ENCODE measurements at places on chromosomes 2 and 18.

DNA sequence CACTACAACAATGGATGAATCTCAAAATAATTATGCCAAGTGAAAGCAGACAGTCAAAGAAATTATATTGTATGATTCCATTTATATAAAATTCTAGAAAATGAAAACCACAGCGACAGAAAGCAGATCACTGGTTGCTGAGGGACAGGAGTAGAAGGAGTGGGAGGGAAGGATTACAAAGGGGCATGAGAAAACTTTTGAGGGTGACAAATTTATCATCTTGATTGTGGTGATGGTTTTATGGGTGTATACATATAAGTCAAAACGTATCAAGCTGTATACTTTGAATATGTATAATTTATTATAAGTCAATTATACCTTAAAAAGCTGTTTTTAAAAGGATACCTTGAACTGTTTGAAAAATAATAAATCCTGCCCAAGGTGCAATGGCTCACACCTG lies 27.7 kb downstream of the ATF2 start:
- DNase-seq, result no peak

GRCh38 chr18:9354256-9354655 lies 19.7 kb downstream of the TWSG1 start:
- DNase-seq, result no peak

DNA sequence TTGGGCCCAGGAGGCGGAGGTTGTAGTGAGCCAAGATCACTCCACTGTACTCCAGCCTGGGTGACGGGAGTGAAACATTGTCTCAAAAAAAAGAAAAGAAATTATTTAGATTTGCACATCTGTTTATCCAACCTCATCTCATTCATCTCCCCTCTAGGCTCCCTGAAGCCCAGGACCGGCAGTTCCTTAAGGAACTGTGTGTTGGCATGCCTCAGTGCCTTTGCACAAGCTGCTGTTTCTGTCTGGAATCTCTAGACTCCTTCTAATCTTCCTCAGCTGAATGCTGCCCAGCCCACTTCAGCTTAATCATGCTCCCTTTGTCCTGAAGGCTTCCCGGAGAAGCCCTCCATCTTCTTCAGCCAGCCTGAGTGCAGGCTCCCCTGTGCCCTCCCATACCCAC lies 10.9 kb upstream of the RFX8 start:
- DNase-seq, result no peak

GRCh38 chr2:148721520-148721931 lies 77.0 kb downstream of the EPC2 start:
- no peak for DNase-seq

DNA sequence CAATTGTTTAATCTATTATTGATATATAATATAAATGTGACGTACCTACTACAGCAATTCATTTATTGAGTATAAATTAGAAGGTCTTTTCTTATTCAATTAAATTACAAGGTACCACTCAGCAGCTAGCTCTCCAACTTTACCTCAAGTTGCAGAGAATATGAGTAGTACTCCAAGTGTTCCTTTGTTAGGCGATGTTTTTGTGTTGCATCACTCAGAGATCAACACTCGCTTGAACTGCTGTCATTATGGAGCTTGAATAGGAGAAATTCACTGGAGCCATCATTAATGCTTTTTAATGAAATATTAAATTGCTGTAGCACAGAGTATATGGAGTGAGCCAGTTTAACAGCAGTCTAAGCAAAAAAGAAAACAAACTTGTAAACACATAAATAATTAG lies 320.0 kb downstream of the FSIP2 start:
- no peak for DNase-seq

- no peak for DNase-seq
Observed at GRCh38 chr2:144511937-144512336, 8.0 kb downstream of the ZEB2 start.

GRCh38 chr18:9743200-9744016 lies 35.3 kb downstream of the RAB31 start:
- DNase-seq, result no peak

- DNase-seq, result no peak
Observed at GRCh38 chr2:127674241-127675209, 805 bp downstream of the LIMS2 start.

- DNase-seq, result no peak
Observed at GRCh38 chr2:116491292-116491691, 1323.2 kb upstream of the DDX18 start.

DNA sequence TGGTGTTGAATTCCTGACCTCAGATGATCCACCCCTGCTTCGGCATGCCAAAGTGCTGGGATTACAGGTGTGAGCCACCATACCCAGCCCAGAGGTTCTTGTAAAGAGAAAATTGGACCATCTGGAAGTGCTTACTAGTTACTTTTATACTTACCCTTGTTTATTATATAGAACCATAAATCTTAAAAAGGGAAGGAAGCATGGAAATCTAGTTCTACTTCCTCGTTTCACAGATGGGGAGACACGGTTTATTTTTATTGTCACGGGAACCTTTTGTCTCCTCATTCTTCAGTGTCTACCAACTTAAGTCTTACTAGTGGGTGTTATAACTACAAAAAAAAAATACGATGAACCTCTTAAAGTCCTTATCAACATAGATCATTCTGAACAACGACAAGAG lies 45.8 kb upstream of the PDK1 start:
- no peak for DNase-seq

GRCh38 chr2:154608438-154608837 lies 90.1 kb upstream of the KCNJ3 start:
- no peak for DNase-seq

DNA sequence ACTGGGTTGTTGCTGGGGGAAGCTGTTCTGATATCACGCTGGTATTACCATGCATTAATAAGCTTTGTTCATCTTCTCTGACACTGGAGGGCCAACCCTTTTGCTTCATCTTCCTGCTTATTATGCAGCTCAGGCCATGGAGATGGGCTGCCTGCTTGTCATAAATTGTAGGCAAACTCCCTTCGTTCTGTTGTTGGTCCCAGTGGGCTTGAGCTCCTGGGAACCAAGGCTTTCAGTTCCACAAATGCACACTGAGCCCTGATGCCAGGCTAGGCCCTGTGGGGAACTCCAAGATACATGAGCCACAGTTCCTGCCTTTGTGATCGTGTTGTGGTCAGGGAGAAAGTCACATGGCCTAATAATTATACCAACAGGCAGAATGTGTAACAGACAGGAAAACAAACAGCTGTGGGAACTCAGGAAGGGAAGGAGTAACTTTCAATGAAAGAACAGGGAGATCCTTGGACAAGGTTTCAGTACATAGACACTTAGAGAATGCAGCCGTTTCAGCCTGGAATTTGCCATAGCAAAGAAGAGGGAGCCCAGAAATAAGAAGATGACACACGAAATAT lies 49.0 kb upstream of the BCL2L11 start:
- DNase-seq, result no peak

GRCh38 chr18:47415881-47416280 lies 164.4 kb upstream of the SKOR2 start:
- no peak for DNase-seq

- no peak for DNase-seq
Observed at GRCh38 chr2:68303033-68303901, 16.5 kb downstream of the CNRIP1 start.

- DNase-seq, result no peak
Observed at GRCh38 chr2:234680688-234681619, 184.1 kb upstream of the ARL4C start.

DNA sequence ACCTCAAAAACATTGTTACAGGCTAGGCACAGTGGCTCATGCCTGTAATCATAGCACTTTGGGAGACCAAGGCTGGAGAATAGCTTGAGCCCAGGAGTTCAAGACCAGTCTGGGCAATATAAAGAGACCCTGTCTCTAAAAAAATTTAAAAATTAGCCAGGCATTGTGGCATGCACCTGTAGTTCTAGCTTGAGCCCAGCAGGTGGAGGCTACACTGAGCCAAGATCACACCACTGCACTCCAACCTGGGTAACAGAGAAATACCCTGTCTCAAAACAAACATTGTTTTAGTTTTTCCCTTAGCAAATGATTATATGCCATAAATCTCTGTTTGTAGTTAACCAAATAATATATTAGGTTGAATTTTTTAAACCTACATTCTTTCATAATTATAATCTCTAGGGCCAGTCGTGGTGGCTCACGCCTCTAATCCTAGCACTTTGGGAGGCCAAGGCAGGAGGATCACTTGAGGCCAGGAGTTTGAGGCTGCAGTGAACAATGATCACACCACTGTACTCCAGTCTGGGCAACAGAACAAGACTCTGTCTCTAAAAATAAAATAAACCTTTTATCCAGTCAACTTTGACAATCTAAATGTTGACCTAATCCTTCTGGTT lies 13.3 kb upstream of the CYP20A1 start:
- no peak for DNase-seq

DNA sequence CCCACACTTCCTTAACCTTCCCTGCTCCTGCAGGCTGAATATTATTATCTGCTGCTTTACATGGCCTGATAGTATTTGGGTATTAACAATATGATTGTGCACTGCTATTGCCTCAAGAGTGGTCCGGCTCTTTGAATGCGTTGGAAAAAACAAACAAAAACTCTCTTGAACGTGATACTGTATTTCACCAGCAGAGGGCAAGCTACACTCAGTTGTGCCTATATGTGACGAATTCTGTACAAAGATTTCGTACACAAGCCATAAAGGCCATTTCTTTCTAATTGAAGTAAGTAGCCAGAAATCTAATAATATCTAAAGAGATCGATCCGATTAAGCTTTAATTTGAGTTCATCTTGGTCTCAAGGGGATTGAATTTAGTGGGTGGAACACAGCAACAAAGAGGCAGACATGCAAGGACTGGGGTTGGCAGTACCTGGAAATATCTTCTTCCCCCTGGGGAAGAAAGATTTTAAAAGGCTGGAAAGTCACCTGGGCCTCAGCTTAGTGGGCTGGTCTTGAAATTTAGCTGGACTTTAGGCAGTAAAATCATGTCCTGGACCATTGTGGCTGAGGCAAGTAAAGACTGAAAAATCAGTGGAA lies 49.3 kb upstream of the RAB6D start:
- DNase-seq, result no peak

- no peak for DNase-seq
Observed at GRCh38 chr18:3217948-3218647, 1.7 kb downstream of the MYOM1 start.

DNA sequence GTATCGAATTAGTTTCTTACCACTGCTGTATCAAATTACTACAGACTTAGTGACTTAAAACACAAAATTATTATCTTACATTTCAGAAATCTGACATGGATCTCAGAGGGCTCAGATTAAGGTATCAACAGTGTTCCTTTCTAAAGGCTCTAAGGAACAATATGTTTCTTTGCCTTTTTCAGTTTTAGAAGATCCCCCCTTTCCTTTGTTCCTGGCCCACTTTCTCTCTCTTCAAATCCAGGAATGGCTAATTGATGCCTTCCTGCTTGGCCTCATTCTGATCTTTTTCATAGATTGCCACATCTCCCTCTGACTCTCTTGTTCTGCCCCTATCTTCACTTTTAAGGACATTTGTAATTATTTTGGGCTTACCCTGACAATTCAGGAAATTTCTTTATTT lies 65.7 kb downstream of the LRP1B start:
- no peak for DNase-seq

- no peak for DNase-seq
Observed at GRCh38 chr2:112686348-112687217, 34.2 kb upstream of the NT5DC4 start.

- no peak for DNase-seq
Observed at GRCh38 chr2:112001136-112001715, 53.8 kb upstream of the TMEM87B start.

GRCh38 chr2:101815739-101816391 lies 118.4 kb downstream of the MAP4K4 start:
- no peak for DNase-seq

GRCh38 chr18:26565514-26565913 lies 17.2 kb upstream of the KCTD1 start:
- DNase-seq, result no peak

DNA sequence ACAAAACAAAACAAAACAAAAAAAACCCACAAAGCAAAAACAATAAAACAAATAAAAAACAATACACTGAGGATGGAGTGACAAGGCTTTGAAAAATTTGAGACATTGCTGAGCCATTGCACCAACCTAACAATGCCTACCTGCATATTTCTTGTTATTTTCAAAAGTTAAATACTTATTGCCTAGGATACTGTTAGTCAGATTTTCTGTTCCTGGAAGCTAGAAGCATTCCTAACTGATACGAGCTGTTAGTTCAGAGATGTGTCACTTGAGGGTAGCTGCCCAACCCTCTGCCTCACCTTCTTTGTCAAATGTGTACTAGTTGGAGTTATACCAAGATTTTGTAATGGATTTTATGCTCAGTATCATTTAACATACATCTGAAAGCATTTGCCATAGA lies 187.2 kb downstream of the TXNL1 start:
- DNase-seq, result no peak

DNA sequence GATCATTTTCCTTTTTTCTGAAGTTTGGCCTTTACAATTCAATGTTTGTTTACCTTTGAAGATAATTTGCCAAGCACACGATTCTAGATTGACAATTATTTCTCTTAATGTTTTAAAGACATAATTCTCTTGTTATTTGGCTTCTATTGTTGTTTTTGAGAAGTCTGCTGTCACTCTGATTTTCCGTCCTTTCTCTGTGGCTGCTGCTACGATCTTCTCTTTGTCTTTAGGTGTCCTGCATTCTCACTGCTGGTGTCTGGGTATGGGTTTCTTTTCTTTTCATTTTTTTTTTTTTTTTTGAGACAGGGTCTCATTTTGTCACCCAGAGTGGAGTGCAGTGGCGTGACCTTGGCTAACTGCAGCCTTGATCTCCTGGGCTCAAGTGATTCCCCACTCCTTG lies 15.1 kb upstream of the FAM228A start:
- DNase-seq, result no peak

- no peak for DNase-seq
Observed at GRCh38 chr2:5777131-5777535, 84.9 kb downstream of the SOX11 start.

DNA sequence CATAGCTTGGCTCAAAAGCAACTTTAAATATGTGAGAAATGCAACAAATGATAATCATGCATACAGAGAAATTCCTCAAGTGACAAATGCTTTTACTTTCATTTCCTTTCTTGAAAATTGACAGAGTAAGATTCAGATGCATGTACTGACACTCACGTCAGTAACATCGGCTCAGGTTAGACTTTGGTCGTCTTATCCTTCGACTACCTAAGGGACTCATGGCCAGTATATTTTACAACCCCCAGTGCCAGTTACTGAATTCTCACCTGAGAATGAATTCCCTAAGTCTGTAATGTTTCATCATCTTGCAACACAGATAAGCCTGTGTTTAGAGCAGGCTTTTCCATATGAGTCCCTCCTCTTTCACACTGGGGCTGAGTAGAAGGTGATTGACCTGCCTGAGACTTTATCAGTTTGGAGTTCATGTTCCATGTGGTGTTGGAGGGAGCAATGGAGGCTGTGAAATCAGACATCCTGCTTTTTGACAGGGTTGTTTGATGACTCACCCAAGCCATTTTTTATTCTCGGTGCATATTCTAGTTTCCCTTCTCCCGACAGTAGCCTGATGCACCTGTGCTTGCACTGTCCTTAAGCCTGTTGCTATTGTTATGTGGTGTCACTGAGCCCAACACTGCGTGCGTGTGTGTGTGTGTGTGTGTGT lies 30.5 kb upstream of the ATP8B1 start:
- no peak for DNase-seq

GRCh38 chr2:55419233-55419678 lies 400 bp downstream of the CCDC88A start:
- DNase-seq, result no peak

GRCh38 chr2:31333046-31333445 lies 81.5 kb downstream of the XDH start:
- no peak for DNase-seq
